ENCODE measurements at places on chromosomes 12 and 14.

DNA sequence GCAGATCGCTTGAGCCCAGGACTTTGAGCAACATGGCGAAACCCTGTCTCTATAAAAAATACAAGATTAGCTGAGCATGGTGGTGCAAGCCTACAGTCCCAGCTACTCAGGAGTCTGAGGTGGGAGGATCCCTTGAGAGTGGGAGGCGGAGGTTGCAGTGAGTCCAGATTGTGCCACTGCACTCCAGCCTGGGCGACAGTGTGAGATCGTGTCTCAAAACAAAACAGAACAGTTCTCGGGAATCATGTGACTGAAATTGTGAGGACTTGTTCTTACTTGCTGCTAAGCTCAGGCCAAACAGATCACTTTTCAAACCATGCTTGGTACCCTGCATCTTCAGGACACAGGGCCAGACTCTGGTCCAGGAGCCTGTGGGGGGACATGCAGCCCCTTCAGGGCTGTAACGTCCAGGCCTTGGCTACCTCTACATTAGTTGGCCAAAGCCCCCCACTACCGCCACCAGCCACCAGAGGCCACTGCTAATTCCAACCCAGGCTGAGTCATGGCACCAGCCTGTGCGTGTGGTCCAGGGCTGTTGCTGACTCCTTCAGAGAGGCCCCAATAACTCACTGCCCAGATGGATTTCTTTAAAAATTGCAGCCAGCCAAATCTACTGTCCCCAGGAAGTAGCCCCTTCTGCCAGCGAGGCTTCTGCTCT, 33.4 kb upstream of the SYNDIG1L start:
- DNase-seq = no peak

- no peak for DNase-seq
Observed at GRCh38 chr12:53336181-53336681, at the start of gene SP7. Gene SP7, minus strand, starts transcription at chr12:53336354. Its CDS starts 708 bp downstream, at chr12:53335646.

- DNase-seq = no peak
Observed at GRCh38 chr12:19166387-19166786, 36.9 kb downstream of the PLEKHA5 start.

GRCh38 chr12:9221483-9221882, 13.3 kb upstream of the PZP start:
- no peak for DNase-seq

DNA sequence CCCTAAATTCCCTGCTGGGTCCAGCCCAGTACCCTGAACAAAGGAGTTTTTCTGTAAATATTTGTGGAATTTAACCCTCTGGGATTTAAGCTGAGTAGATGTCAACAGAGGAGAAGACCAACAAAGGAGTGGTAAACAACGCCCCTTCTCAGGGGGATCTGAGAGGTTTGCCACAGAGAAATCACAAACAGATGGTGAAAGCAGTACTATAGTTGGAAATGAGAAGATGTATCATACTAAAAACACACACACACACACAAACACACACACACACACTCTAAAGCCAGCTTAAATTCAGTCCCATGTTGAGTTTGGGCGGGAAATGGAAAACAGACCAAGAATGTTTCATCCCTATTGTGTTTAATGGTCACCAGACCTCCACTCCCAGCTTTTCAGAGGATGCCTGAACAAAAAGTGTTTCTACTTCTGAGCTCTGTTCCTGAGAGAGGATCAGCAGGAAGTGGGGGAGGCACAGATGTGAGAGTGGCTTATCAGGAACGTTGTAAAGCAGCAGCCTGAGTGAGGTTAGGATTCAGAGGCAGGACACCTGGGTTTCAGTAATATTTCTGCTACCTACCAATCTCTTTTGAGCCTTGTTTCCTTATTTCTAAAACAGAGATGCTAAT, 3.2 kb downstream of the BIN2 start:
- DNase-seq = no peak

- DNase-seq = no peak
Observed at GRCh38 chr12:6533653-6533922, 729 bp upstream of the GAPDH start.

DNA sequence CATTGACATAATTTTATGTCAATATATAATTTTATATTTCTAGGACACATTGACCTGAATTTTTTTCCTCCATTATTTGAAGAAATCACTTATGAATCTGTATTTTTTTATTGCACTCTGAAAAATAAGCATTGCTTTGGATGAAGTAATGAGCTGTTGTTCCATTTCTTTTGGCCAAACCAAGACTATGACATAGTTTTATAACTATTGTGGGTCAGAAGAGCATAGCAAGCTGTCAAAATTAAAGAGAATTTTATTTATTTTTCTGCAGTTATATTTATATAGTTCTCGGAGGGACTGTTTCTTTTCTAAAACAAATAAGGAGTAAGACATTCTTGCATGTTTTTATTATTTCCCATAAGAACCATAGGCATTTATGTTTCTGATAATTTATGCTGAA, 8.5 kb downstream of the C12orf75 start:
- DNase-seq = no peak

DNA sequence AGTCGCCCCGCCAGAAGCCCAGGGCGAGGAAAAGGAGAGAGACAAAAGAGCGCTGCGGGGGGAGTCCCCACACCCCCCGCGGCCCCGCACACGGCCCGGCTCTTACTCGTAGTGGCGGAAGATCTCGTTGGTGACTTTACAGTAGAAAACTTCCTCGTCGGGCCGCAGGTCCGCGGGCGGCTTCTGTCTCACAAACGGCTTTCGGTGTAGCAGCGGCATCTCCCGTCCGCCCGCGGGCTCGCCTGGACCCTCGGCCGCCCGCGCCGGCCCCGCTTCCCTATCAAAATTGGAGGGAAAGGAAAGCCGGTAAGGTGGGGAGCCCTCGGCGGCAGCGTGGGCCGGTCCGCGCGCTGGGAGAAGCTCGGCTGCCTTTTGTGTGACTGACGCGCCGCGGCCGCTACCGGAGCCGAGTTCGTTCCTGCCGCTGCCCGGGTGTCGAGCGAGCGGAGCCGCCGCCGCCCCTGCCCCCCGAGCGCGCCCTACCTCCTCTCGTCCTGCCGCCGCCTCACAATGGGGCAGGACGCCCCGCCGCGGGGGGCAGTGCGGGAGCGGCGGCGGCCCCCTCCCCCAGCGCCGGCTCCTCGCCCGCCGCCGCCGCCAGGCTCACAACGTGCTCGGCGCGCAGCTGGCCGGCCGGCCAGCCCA, 652 bp downstream of the BAZ1A start:
- DNase-seq = peak; percentile 34

- no peak for DNase-seq
Observed at GRCh38 chr14:72801381-72801812, 92.5 kb downstream of the DPF3 start.

DNA sequence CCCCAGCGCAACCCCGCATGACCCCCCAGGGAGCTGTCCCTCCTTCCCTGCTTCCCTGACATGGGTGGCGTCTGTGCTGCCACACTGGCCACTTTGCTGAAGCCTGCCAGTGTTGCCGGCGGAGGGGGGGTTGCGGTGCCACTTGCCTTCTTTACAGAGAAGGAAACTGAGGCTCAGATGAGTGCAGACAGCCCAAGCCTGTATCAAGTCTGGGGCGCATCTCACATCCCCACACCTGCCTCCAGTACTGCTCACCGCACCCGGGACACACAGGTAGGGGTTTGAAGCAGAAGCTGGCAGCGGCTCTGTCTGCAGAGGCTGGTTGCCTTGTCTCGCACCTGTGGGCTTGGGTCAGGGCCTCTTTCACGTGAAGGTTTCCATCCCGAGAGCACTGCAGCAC, 104.7 kb upstream of the RTL1 start:
- DNase-seq = no peak

- DNase-seq = no peak
Observed at GRCh38 chr12:80001562-80001961, 66.7 kb upstream of the PPP1R12A start.

DNA sequence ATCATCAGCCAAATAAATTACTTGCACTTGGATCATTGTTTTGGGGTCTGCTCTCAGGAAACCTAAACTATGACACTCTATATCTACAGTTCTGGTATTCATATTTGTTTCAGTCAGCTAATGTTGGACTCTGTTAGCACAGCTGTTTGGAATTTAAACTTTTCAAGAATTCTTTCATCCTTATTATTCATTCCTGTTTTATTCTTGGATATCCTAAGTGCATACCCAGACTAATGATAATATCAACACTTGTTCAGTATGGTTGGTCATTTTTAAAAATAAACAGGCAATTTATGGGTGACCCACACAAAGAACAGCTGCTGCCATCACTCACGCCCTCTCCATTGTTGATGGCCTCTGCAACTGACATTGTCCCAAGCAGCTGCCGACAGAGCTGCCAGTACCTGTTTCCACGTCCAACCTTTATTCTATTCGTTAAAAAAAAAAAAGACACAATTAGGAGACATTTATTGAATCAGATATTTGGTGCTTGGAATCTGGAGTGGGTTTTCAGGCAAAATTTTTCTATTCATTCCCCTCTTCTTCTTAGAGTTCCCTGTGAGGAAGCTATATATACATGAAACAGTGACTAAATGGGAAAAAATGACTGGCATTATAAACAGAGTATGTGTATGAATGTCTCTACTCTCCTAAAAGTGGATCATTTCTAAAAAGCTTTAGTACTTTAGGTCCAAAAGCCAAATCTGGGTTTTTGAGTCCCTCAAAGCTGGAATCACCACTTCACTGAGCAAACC, 252.1 kb upstream of the NAV3 start:
- no peak for DNase-seq

DNA sequence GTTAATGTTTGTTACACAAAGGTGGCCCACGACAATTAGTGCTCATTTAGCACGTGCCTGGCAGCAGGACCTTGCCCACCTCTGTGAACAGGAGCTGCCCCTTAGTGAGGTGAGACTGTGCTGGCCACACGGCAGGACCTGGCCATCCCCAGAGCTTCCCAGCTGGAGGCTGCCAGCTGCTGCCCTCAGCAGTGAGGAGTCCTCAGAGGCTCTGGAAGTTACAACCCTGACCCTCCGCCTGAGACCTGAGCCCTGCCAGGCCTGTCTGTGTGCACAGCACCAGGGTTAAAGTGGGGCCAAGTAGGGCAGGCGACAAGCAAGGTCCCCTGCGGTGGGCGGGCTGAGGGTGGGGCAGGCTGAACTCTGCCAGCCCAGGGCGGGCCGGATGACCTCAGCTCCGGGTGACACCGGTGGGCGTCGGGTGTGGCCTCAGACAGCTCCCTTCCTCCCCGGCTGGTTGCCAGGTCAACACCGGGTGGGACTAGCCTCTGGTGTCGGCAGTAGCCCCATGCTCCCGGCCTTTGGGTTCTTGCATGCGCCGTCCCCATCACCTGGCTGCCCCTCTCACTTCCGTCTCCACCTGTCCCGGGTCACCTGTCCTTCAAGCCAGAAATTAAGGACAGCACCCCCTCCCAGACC, 9.2 kb upstream of the LBHD2 start:
- no peak for DNase-seq

- no peak for DNase-seq
Observed at GRCh38 chr12:126742241-126742641, 1524.7 kb upstream of the TMEM132C start.

GRCh38 chr12:125262851-125263250, 197.6 kb downstream of the AACS start:
- DNase-seq = no peak

DNA sequence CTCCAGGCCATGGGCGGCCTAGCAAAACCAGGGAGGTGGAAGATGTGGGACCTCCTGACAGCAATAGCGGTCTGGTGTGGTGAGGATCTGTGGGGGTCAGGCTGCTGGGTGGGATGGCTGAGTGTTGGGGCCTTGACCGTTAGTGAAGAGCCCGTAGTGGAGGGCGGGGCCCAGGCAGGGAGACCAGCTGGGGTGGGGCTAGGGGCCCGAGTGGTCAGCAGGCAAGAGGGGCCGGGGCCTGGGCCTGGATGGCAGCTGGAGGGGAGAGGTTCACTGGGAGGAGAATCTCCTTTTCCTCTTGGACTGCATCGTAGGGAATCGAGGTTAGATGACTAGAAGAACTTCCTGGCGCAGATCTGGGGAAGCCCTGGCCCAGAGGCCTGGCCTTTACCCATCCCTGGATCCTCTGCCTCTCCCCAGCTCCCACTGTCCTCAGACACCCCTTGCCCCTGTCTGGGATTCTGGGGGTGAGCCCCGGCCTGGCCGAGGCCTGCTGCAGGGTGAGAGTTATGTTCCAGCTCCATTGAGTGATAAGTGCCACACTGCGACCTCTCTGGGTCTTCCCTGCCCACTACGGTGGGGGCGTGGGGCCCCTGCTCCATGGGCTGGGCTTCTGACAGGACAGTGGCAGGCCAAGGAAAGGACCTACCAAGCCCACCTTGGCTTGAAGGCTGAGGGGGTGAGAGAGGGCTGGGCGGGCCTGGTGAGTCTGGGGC, 47.1 kb downstream of the KRT80 start:
- DNase-seq = no peak

DNA sequence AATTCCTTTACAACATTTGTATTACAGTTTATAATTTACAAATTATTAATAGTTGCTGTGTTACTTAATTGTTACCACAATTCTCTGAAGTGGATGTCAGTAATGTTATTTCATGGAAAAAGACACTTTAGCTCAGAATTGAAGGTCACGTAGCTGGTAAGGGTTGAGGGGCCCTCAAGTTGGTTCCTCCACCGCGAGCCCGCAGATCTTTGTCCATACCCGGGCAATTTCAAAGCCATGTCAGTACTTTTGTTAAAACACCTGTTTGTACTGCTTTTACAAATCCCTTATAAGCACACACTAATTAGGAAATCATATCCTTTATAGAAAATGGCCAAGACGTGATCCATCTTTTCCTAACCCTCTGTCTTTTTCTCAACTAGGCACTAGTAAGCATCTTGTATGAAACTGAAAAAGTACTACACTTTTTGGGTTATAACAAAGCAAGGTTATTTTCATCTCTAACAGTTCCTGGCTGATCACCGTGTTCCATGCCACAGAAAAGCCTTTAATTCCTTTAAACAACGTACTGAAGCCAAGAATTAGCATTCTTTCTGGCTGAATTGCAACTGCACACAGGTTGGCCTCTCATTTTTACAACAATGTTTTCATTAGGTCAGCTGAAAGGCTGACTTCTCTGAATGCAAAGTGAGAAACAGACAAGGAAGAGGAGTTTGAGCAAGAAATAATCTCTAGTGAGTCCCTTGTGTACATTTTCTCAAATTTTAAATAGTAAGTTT, 76.1 kb downstream of the CNTN1 start:
- DNase-seq = no peak

GRCh38 chr12:132605892-132606291, 4.5 kb downstream of the LRCOL1 start:
- no peak for DNase-seq

DNA sequence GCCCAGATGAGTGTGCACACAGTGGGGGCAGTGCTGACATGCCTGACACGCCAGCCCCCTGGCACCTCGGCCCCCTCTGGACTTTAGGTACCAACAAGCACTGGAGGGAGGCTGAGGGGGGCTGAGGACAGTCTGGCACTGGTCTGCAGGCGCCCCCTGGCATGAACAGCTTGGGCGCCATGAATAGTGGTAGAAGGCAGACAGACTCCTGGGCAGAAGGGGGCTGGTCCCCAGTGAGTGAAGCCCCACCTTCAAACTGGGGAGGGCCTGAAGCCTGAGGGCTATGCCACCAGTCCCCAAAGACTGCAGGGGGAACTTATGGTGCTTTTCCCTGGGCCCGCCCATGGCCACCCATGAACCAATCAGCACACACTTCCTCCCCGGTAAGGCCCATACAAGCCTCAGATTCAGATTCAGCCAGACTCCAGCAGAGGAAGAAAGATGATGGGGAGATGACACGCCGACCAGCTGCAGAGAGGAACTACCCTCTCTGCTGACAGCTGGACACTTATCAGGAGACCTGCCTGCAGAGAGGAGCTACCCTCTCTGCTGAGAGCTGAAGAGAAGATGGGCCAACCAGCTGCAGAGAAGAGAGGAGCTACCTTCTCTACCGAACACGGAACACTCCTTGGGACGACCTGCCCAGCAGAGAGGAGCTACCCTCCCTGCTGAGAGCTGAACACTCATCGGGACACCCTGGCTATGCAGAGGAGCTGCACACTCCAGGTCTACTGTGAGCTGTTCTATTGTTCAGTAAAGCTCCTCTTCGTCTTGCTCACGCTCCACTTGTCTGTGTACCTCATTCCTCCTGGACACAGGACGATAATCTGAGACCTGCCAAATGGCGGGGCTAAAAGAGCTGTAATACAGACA, 324.5 kb downstream of the PCNX1 start:
- no peak for DNase-seq

All from T follicular helper cell (primary cell).